ENCODE measurements at places on chromosomes 11 and 22. TPM values are rescaled to one million over a fixed set of nuclear protein-coding genes. Genes with fewer than 3 reads are reported as not detected.

UCP3 gene
- total RNA-seq = 0.06 TPM

TSGA10IP gene
- not detected for total RNA-seq

GRCh38 chr11:121437018-121437685 lies 15.0 kb upstream of the SORL1 start:
- no peak for DNase-seq

DNA sequence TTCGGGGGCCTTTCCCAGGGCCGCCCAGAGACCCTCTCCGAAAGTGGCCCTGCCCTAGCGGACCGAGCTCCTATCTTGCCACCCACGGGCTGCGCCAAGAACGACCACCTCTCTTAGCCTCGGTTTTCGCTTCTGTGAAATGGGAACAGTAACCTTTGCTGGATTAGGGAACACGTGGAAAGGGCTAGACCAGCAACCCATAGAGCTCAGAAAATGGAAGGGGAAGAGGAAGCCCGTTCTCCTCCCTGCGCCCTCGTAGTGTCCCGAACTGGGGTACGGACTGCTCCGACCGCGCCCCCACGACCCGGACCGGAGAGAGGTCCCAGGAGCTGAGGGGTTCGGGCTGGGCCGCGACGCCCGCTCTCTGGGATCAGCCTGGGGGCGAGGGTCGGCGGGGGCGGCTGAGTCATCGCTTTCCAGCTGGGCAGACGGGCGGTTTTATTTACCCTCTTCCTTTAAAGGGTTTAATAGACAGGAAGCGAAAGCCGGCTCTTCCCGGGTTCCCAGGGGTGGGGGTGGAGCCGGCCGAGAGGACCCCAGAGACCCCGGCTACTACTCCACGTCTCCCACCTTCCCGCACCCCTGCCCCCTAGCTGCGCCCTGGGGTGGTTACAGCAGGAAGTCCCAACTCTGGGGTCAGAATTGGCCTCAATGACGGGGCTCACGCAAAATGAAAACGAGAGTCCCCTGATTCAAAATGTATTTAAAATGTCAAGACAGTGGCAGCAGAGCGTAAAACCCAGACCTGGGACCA lies 907 bp upstream of the PHLDA2 start:
- DNase-seq = no peak

GRCh38 chr11:92776676-92777075 lies 192.8 kb upstream of the MTNR1B start:
- no peak for DNase-seq

GRCh38 chr11:8332196-8332595 lies 68.5 kb upstream of the LMO1 start:
- no peak for DNase-seq

DNA sequence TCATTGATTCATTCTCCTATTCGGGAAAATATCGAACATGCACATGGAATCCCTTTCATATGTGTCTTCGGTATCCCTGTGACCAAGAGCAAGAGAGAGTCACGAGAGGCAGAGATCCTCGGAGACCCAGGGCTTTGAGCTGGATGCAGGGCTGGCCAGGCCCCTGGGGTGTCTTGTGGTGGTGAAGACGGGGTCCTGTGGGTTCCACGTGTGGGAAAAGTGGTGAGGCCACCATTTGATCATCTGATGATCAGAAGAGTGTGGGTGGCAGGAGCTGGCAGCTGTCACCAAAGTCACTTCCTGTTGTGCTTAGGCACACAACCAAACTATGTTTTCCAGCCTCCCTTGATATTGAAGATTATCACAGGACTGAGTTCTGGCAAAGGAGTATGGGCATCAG lies 94.0 kb downstream of the BRD1 start:
- no peak for DNase-seq

- no peak for DNase-seq
Observed at GRCh38 chr11:38060920-38061319, 1462.9 kb upstream of the RAG2 start.

Measured in epithelial cell of proximal tubule (primary cell).